Stimulated activated CD4-positive, alpha-beta T cell treated with anti-CD3 and anti-CD28 coated beads, Interleukin-15, amount 100 ng/mL, for 48 hours (primary cell): ENCODE measurements at places on chromosomes 12 and 14.

- DNase-seq, result no peak
Observed at GRCh38 chr14:86619726-86620125, 1089.8 kb downstream of the FLRT2 start.

DNA sequence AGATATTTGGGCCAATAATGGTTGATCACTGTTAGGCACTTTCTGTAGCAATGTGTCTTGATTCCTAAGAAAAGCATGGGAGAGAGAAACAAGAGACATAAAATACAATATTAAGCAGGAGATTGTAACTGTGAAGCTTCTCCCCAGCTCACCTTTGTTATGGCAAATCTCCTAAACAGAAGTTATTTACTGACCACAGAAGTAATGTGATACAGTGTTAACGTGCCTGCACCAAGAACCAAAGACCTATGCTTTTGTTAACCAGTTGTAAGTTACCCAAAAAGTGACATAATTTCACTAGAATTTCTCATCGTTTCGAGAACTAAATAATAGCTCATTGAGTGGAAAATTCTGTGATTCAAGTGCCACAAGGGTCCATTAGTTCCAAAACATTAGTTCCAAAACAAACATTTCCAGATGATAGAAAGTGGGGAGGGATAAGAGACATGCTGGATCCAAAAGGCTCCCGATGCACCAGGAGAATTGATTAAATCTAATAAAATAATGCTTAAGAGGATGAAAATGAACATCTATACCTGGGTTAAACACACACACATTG lies 14.3 kb downstream of the RERG start:
- DNase-seq, result no peak

DNA sequence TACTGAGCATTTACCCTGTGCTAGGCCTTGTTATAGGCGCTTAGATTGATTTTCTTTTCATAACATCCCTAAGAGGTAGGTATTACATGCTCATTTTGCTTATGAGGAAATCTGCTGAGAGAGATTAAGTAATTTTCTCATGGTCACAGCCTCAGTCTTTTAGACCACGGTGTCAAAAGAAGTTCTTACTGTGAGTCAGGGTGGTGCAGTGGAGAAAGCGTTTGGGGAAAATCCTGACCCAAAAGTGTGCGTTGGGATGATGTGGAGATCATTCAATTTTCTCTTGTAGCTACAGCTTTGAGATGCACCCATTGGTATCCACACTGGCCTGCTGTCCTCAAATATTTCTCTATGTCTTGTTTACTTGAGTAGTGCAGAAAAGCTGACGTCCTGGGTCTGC lies 8.2 kb downstream of the ANG start:
- DNase-seq, result no peak

GRCh38 chr12:2504577-2504976 lies 290.2 kb upstream of the FKBP4 start:
- DNase-seq, result no peak
